ENCODE measurements at places on chromosomes 13 and 19.

DNA sequence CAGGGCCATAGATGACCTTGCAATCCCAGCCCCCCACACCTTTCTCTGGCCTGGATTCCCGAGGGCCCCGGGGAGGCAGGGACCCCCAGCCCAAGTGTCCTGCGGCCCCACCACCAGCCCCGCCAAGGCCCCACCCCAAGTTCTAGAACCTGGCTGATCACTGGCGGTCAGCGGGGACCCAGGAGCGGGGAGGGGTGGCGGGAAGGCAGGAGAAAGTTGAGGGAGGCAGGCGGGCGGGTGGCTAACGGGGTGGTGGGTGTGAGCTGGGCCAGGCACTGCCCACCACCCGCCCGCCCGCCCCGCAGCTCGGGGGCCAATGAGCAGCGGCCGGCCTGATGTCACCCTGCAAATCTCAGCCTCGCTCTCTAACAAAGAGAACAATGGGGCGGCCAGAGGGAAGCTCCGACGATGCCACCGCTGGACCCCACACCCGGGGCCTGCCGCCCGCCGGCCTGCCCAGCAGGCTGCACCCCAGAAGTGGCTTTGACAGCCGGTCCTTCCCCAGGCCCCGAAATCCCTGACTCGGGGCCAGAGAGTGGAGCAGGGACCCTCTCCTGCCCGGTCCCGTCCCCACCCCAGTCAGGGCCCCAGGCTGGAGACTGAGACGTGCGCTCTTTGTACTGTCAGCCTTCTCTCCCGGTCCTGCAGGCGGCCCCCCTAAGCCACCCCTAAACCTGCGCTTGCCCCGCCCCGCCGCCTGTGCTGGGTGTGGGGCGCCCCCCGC, 1.6 kb downstream of the MEX3D start:
- peak; percentile 96 for DNase-seq

- DNase-seq, result no peak
These were observed 1090.4 kb downstream of the PCDH9 start for GRCh38 chr13:66139701-66140100.

DNA sequence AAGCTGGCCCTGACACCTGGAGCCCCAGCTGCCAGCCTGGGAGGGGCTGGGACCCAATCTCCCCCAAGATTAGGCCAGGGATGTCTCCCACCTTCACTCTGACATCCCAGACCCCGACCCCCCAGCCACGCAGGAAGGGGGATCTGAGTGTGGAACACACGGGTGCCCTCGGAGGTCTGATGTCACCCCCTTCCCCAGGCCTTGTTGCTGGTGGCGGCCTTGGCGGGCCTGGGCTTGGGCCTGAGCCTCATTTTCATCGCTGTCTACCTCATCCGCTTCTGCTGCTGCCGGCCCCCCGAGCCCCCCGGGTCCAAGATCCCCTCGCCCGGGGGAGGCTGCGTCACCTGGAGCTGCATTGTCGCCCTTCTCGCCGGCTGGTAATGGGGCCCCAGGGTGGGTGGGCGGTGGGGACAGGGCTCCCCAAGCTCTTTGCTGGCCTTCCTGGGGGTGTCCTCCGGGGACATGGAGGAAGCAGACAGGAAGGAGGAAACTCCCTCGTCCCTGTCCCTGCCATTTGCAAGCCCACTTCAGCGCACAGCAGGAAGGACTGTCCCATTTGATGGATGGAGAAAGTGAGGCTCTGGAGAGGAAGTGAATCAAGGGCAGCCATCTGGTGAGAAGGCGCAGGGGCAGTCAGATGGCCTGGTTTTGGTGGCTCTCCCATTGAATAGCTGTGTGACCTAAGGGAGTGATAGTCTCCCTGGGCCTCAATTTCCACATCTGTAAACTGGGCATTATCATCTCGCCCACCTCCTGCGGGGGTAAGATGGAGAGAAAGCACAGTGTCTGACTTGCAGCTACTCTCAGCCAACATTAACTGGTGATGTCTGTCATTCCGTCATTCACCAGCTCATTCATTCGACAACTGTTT, 3.9 kb downstream of the TTYH1 start:
- peak; percentile 14 for DNase-seq

- DNase-seq, result no peak
These were observed 8.8 kb downstream of the STAP2 start for GRCh38 chr19:4329858-4330257.

DNA sequence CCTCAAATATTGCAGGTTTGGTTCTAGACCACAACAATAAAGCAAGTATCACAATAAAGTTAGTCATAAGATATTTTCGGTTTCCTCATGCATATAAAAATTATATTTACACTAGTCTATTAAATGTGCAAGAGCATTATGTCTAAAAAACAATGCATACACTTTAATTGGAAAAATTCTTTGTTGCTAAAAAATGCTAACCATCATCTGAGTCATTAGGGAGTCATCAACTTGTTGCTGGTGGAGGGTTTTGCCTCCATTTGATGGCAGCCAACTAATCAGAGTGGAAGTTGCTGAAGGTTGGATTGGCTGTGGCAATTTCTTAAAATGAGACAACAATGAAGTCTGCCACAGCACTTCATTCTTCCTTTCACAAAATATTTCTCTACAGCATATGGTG, 422.3 kb upstream of the GPC6 start:
- DNase-seq, result no peak

DNA sequence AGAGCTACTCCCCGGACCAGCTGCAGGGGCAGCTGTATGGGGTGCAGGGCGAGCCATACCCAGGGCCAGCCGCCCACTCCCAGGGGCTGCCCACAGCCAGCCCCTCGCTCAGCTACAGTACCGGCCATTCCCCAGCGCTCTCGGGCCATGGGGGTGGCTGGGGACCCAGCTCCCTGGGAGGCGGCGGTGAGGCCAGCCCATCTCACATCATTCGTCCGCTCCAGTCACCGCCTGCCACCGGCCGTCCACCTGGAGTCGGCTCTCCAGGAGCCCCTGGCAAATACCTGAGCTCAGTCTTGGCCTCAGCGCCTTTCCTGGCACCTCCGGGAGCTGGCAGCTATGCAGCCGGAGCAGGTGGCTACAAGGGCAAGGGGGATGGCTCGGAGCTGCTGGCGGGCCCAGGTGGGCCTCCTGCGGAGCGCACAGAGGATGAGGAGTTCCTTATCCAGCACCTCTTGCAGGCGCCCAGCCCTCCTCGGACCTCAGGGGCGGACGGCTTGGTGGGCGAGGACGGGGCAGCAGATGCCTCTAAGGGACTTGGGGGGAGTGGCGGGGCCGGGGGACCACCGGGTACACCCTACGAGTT, 4.9 kb downstream of the PRR12 start:
- no peak for DNase-seq

DNA sequence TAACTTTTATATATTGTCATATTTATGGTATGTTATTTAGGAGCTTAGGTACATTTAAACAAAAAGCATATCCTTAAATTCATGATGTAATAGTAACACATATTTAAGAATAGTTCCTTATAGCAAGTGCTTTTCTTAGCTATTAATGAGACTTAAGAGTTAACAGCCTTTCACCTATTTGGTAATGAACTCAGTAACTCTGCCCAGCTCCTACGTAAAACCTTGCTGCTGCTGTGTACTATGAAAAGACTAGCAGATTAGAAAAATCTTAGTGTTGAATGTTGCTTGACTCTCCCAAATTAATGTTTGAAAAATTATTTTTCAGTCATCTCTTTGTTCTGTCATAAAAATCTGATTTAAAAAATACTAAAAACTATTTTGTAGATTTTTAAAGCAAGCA, 6.9 kb downstream of the GPR180 start:
- DNase-seq, result no peak

DNA sequence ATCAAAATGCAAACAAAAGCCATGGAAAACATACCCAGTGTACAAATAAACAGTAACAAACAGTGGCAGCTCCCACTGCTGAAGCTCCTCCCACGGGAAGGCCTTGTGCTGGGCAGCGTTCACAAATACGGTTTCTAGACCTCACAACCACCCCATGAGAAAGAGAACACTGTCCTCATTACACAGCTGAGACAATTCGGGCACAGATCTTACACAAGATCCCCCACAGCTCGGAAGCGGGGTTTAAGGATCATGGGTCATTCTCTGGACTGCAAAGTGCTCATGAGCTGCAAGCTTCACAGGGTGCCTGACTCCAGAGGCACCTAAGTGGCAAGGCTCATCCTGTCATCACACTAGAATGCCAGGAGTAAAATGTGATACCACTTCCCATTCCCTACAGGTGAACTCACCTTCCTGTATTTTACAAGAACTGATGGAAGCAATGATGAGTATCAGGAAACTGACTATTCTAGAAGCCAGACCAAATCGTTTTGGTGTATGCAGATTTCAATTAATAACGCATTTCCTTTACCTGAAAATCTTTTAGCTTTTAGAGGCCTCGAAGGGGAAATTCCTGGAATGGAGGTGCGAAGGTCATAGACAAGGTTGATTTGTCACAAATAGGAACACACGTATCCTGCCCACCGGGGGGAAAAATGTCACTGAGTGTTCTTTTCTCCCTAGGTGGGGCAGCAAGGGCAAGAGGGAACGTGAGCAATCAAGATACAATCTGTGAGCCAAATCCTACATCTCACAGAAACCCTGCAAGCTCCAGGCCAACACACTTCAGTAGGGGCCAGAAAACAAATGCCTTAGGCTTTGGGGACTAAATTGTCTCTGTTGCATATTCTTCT, 41.2 kb downstream of the STK24 start:
- no peak for DNase-seq

GRCh38 chr13:44382635-44383145, 9.1 kb downstream of the SERP2 start:
- no peak for DNase-seq

DNA sequence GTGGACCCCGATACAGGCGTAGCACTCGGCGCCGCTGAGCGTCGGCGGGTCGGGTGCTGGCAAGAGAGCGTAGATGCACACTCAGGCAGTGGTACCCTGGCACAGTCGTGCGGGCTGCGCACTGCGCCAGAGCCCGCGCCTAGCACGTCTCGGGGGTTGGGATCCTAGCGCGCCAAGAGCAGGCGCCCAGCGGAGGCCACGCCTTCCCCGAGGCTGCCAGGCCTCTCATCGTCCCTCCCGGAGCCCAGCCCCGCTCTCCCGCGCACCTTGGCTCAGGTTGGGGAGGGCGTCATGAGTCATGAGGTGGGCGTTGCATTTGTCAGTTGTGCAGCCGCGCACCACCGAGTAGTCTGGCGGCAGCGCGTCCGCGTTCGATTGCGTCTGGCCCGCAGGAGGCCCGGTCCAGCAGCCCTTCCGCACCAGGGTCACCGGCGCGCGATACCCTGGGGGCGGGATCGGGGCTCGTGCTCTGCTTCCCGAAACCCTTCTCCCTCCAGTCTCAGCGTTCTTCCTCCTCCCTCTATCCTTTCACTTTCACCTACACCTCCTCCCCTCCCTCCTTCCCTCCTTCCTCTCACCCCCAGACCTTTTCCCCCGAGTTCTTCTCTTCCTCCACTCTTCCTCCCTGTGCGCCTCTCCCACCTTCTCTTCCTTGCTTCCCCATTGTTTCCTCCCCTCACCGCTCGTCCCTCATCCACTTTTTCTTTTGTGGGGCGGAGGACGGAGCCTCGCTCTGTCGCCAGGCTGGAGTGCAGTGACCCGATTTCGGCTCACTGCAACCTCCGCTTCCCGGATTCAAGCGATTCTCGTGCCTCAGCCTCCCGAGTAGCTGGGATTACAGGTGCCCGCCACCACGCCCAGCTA, 3.5 kb downstream of the LYPD5 start:
- DNase-seq, result no peak

DNA sequence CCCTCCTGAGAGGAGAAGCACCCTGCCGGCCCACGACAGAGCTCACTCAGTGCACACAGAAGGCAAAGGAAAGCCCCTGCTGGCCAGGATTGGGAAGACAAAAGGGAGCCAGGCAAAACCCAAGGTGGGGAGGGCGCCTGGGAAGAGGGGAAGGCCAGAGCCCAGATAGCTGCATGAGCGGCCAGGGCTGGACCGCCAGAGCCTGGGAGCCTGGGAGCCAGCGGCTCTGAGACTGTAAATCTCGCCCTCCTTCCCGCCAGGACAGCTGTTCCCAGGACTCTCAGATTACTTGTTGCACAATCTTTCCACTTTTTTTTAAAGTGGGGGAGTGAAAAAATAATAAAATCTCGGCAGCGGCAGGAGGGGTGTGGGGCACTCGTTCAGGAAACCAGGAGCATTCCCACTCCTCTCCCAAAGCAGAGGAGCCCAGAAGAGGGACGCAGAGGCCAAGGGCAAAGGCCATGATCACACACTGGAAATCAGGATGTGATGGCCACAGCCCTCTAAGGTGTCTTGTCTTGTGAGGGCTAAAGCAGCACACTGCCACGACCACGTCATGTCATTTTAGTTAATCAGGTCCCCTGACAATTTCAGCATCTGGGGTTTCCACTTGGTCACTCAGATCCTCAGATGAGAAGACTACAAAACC, 19.6 kb upstream of the EPHX3 start:
- peak; percentile 75 for DNase-seq

- no peak for DNase-seq
These were observed 1.7 kb upstream of the ZNF507 start for GRCh38 chr19:32343550-32344262.

DNA sequence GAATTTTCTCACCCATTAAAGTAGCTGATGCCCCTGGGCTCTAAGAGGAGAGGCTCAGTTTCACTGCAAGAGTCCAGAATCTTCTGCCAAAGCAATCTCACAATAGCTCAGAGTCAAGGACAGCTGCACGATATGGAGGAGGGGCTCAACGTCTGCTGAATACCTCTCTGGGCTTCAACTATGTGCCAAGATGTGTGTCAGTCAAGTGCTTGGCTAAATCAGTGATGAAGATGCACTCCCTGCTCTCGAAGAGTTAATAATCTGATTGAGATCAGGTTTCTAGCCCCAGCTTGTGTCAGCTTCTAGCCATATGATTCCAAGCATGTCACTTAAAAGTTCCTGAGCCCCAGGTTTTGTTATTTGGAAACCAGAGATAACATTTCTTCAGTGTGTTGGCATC, 46.8 kb downstream of the KLF12 start:
- no peak for DNase-seq

DNA sequence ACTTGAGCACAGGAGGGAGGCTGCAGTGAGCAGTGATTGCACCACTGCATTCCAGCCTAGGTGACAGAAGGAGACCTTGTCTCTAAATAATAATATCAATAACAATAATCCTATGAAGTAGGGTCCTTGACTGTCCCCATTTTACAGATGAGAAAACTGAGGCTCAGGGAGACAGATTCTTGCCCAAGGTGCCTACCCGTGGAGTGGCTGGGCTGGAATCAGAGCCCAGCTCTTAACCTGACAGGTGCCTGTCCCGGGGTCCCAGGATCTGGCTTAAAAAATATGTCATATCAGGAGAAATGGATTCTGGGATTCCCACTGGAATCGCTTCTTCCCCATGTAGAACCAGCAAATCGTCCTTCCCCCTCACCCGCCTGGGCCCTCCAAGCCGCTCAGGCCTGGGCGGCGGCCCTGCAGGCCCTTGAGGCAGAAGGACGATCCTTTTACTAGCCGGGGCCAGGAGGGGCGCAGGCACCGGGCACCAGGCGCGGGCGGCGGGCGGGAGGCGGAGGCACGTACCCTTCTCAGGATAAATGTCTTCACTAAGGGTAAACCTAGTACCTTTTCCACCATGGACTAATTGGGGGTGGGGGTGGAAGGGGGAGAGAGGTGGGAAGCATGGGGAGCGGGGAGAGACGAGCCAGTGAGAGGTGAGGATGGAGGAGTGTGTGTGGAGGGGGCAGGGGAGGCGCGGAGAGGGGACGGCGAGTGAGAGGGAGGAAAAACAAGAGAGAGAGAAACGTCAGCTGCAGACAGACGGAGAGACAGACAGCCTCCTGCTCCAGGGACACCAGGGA, 60.6 kb downstream of the COLGALT1 start:
- no peak for DNase-seq

GRCh38 chr13:52991344-52992020, 37.1 kb upstream of the OLFM4 start:
- no peak for DNase-seq

Measured in HuH-7.5 (cell line).